ENCODE measurements at places on chromosomes 3 and 15.

- peak; percentile 22 for DNase-seq
These were observed 23.6 kb upstream of the SSUH2 start for GRCh38 chr3:8668216-8668615.

DNA sequence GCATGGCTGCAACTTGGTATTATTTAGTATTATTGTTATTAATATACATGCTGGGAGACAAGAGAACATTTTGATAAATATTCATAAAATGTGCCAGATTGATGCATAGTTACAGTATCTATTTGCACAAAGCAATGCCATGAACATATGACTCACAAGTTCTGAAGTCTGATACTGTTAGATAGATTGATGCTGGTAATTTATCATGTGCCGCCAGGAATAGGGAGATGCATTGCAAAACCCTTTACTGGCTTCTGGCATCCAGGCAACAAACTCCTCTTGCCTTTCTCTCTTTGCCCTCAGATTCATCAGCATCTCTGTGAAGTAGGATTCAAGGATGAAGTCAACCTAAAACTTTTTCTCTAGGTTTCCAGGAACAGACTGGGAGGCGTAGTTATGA lies 41.0 kb upstream of the SLC25A26 start:
- DNase-seq = peak; percentile 27

DNA sequence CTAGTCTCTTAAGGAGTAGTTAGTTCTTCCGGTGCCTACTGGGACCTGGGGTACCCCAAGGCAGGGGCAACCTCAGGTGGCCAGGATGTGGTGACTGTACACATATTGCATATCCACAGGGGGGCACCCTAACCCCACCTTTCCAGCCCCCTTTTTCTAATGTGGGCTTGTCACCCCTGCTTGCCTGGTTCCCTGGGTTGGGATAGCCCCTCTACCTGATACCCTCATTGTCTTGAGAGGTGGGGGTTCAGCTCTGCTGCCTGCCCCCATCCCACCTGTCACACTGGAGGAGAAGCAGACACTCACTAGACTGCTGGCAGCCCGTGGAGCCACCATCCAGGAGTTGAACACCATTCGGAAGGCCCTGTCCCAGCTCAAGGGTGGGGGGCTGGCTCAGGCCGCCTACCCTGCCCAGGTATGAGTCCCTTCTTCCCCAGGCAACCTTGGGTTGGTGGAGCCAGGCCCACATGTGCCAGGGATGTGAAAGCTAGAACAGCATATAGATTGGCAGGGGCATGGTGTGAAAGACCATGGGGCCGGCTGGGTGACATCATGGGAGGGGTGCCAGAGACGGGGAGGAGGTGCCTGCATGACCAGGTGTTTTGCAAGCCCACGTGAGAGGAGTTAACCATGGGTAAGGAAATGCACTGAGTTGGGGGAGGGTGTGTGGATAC lies 4.0 kb downstream of the GLYCTK start:
- DNase-seq = no peak

DNA sequence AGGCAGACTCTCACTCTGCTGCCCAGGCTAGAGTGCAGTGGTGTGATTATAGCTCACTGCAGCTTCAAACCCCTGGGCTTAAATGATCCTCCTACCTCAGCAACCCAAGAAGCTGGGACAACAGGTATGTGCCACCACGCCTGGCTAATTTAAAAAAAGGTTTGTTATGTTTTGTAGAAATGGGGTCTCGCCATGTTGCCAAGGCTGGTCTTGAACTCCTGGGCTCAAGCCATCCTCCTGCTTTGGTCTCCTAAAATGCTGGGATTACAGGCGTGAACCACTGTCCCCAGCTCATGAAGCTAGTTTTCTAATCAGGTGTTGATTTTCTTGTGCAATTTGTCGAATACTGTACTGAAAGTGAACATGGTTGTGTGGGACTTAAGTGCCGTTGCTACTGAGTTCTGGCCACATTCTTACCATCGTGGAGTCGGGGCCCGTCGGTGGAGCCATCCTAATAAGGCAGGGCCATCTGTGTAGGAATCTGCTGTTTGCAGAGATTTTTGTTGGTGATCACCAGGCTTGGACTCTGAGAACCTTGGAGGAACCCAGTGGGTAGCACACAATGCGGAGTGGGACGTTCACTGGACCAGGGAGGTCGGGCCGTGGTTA lies 193.2 kb downstream of the GOLGA6L6 start:
- no peak for DNase-seq

DNA sequence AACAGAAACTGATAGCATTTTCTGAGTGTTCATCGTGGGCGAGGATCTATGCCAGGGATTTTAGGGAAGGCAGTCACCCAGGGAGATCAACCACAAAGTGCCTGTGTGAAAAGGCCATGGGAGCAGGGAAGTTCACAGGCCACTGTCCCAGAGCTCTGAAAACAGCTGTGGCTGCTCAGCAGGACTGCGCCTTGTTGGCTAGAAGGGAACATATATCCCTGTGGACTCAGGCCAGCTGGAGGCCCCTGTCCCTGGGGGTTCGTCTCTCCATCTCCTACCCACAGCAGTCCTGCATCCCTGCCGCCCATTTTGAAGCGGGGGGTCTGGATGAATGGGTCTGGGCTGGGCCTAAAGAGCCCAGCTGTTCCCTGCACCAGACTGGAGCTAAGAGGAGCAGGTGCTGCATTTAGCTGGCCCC lies 27.8 kb downstream of the PPCDC start:
- no peak for DNase-seq

DNA sequence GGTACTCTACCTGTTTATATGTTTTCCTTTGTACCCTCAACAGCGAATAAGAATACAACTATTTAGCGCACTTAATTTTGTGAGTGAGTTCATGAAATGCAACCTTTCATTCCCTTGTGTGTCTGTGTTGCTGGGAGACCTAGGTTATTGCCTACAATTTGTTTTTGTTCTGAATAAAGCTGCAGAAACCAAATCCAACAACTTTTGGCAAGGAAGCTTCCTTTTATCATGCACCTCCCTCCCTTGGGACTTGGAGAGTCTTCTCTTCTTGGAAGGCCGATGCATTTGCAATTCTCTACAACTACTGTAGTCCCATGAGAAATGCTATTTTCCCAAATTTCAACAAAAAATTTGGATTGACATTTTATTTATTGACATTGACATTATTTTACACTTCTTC lies 1002.4 kb upstream of the CADM2 start:
- no peak for DNase-seq

GRCh38 chr3:36820083-36820482 lies 55.7 kb upstream of the DCLK3 start:
- DNase-seq = no peak

DNA sequence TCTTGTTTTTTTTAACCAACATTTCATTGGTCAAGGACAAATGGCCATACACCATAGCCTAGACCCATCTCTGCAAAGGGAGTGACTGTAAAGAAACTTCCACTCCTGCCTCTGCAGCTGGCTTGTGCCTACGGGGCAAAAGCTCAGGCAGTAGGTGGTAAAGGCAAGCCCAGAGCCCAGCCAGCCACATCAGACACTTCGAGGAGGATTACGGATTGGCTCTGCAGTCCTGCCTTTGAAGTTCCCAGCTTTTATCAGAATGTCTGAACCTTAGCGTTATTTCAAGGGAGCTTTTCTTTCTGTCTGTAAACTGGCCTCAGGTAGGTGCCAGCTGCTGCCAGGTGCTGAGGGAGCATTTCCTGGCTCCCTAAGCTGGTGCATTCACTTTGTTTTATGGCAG lies 15.6 kb downstream of the ZNF710 start:
- no peak for DNase-seq

DNA sequence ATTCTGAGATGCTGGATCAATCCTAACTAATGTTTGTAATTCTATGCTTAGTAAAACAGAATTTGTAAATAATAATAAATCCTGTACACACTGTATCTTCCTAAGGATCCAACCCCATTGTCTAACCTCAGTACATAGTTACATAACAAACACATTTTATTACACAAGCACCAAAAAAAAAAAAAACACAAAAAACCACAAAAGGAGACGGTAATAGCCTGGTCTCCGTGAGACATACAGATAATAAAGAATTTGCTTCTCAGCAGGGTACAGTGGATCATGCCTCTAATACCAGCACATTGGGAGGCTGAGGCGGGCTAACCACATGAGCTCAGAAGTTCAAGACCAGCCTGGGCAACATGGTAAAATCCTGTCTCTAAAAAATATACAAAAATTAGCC lies 558.7 kb downstream of the MAGI1 start:
- DNase-seq = peak; percentile 13

DNA sequence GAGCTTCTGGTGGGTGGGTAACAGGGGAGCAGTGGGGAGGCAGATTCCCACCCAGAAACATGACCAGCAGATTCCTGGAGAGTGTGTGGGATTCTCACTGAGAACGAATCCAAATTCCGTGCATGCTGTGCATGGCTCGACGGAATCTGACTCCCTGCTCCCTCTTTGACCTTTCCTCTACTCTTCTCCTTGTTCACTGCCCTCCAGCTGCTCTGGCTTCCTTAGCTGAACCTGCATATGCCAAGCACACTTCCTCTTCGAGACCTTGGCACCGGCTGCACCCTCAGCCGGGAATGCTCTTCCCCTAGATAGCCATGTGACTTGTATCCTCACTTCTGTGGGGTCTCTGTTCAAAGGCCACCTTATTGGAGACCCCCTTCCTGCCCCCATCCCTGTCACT lies 6.3 kb downstream of the INSYN1 start:
- no peak for DNase-seq

- DNase-seq = no peak
These were observed 129.8 kb downstream of the MBNL1 start for GRCh38 chr3:152398495-152398894.

DNA sequence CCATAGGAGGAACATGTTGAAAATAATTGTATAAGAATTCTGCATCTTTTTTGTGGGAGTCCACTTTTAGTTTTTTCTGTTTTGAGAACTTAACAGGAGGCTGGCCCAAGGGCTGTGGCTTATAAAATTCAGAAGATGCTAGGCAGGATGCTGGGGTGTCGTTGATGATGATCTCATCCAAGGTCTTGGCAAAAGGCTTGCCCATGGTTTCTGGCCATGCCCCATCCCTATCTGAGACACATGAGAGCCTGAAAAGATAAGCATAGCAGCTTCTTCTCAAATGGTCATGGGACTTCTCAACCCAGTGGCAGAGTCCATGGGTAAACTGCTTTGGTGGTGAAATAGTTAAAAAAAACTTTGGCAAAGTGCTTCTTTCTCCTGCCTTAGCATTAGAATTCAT lies 35.2 kb downstream of the CMSS1 start:
- peak; percentile 43 for DNase-seq

- DNase-seq = no peak
These were observed 396.8 kb downstream of the IGSF11 start for GRCh38 chr3:118637846-118638245.

GRCh38 chr15:51580385-51580784 lies 42.2 kb downstream of the DMXL2 start:
- DNase-seq = no peak

DNA sequence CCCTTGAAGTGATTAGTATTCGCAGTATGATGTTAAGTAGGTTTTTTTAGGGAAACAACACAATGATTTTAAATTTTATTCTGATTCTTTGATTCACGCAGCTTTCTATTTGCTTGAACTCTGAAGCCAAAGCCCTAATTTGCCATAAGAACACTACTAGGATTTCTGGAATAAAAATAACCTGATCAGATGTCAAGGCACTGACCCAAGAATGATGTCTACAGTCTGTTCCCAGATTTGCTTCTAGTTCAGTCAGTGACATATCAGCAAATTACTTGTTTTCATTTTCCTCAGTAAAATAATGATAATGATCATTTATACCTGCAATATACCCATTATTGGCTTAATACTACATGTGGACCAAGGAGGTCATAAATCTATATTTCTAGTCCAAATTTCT lies 179.5 kb upstream of the EIF1B start:
- no peak for DNase-seq

GRCh38 chr3:50251220-50251619 lies 15.2 kb downstream of the GNAI2 start:
- DNase-seq = peak; percentile 98

DNA sequence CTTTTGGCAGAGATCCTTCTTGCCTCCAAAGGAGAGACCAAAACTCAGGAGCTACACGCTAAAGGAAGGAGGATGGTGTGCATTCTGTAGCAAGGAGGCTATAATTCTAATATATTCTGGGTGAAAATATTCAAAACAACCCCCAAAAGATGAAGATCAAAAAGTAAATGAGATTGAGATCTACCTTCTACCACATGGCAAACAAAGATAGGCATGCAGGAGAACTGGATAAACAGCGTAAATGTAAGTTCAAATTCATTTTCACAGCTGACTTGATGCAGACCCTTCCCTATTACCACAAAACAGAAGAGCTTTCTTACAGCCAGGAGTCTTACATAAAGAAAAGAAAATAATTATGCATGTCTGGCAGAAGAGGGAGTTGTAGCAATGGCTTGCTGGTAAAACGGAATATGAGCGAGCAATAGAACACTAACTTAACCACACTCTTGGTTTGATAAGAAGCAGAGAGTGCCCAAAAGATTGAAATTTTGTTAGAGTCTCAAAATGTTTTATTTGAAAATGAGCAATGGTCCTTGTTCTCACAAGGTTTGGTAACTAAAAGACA lies 272.7 kb downstream of the MECOM start:
- DNase-seq = no peak

- peak; percentile 5 for DNase-seq
These were observed 122.0 kb downstream of the TFDP2 start for GRCh38 chr3:142027300-142027699.

DNA sequence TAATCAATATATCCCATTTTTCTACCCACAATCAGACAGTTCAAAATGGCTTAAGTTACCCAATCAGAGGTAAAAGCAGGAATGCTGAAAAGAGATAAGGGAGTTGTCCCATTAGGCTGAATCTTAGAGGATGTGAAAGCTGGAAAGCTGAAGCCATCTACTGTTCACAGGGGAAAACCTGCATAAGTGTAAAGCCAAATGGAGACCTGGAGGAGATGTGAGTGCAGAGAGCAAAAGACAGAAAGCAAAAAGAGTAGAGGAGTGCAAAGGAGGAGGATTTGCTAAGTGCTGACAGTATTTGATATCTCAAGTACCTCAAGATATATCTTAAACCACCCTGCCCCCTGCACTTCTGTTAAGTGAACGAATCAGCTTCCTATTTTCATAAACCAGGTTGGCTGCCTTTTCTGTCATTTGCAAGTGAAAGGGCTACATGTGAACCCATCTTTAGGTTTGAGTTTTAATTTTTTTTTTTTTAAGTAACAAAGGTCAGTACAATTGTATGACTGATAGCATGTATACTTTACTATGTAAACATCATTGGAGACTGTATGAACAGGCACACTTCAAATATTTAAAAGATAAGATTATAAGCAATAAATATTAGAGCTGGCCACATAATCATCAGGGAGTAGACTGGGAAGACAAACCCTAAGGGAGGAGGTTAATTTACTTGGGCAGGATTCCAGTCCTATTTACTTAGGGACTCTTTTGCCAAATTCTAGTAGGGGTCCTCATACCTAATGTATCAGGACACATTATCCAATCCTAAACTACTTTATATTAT lies 22.8 kb upstream of the P2RY1 start:
- no peak for DNase-seq

DNA sequence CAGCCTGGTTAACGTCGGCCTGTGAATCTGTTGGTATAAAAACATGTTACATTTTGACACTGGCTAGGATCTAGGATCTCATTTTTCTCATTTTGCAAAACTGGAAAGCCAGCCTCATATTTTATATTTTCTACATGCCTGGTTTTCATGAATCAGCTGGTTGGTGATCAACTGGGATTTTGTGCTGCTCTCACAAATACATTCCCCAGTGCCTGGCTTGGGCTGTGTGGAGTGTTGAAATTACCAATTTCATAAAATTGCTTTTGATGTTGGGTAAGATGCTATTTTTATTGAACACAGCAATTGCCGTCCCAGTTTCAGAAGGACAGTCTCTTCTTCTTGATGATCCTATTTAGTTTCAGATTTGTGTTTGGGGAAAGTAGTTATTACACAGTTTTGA lies 604.3 kb downstream of the TAFA4 start:
- DNase-seq = no peak

GRCh38 chr15:45612790-45613415 lies 21.9 kb upstream of the SQOR start:
- peak; percentile 65 for DNase-seq
